CD4-positive, alpha-beta memory T cell (primary cell): ENCODE measurements at places on chromosomes 1 and 21.

DNA sequence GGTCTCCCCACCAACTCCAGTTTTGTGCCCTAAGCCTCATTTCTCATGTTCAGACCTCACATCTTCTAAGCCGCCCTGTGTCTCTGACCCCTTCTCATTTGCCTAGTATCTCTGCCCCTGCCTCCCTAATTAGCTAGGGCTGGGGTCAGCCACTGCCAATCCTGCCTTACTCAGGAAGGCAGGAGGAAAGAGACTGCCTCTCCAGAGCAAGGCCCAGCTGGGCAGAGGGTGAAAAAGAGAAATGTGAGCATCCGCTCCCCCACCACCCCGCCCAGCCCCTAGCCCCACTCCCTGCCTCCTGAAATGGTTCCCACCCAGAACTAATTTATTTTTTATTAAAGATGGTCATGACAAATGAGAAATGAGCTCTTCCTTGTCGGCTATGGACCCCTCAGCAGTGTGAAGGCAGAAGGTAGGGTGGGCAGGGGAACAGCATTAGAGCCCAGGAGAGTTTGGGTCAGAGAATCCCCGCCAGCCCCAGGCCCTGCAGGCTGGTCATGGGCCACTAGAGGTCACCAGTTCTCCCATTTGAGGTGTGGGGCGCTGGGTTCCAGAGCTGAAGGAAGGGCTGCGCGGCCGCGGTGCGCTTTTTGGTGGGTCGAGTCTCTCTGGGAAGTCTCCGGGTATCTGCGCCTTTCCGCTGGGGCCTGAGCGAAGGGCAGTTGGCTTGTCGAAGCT is 11.5 kb downstream of the ADAMTSL4 start:
- peak; percentile 71 for DNase-seq

GRCh38 chr21:25582888-25583287 is 24.4 kb downstream of the MRPL39 start:
- no peak for DNase-seq

DNA sequence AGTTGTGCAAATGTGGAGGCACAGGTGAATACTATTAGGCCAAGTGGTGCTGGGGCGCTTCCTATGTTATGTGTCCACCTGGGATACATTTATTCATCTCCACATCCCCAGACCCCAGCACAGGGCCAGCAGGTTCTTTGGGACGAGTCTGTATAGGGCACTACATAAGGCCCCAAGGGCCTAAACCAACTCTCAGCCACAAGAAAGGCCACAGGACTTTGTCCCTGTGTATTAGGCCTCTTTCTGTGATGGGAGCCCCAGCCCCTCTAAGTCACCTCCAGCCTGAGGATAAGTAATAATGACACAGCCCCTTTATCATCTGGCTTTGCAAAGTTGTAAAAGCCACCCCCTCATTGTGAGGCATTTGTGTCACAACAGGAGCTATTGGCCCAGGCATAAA is 79.2 kb upstream of the CD1D start:
- no peak for DNase-seq

GRCh38 chr1:166479052-166479631 is 312.3 kb upstream of the FAM78B start:
- peak; percentile 38 for DNase-seq

- no peak for DNase-seq
Measured at GRCh38 chr1:244092293-244092963, 41.3 kb downstream of the ZBTB18 start.

GRCh38 chr1:215360031-215360430 is 207.1 kb upstream of the KCTD3 start:
- no peak for DNase-seq
